ENCODE measurements at places on chromosomes 6 and 20.

GRCh38 chr20:24782301-24782700 is 166.8 kb upstream of the CST7 start:
- no peak for DNase-seq

- DNase-seq: no peak
Observed at GRCh38 chr20:4956200-4956810, 45.0 kb downstream of the SLC23A2 start.

DNA sequence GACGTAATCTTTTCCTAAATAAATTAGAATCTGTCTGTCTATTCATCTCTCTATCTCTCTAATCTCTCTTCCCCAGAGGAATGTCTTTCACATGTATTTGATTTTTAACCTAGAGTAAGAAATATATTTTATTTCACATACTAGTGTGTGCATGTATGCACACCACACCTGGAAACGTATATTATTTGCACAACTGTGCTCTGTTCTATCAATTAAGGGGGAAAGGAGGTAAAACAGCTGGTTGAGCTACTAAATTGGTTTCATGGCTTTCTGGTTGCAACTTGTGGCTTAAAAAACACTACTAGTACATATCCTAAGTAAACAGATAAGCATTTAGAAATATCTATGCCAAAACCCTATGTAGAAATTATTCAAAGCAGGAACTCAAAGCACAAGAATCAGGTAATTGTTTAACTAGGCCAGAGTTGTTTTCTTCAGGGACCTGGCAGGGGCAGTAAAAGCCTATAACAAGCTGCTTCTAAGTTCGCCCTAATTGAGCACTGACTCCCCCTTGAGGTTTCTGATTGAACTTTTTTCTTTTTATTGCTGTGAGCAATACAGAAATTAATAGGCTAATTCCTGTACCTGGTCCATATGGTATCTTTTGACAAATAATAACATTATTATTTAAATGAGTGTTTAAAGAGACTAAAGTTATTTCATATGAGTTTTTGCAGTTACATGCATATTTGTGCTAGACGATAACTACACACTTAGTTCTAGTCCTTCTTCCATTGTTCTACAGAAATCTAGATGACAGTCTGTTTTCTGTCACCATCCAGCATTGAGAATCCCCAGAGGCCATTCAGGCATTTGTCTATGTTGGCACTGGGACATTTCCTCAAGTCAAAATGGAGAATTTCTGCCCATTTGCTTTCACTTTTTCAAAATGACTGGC is 88.6 kb downstream of the MCHR2 start:
- DNase-seq: no peak

GRCh38 chr6:44126320-44127149 is 717 bp downstream of the MRPL14 start:
- peak; percentile 68 for DNase-seq

DNA sequence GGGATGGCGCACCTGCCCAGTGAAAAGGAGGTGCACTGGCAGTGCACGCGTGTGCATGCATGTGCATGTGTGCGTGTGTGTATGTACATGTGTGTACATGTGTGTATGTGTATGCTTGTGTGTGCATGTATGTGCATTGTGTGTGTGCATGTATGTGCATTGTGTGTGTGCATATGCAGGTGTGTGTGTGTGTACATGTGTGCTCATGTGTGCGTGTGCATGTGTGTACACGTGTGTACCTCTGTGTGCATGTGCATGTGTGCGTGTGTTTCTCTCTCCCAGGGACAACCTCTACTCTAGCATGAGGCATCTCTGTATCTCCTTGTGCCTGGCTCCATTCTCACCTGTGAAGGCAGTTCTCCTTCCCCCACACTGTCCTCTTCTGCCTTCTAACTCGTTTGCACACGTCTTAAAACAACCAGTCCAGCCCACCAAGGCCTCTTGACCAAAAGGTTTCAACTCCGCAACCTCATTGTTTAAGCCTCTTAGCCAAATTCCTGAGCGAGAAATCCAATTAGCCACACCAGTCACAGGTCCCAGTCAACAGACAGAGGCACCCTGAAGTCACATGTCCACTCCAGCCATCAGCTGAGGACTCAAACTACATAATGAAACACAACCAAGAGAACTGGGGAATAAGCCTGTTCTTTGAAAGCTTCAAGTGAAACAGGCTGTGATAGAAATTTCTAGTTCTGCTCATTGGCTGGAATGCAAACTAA is 103.5 kb upstream of the PTPRT start:
- DNase-seq: no peak

- no peak for DNase-seq
Observed at GRCh38 chr6:95431637-95432228, 145.6 kb upstream of the MANEA start.

DNA sequence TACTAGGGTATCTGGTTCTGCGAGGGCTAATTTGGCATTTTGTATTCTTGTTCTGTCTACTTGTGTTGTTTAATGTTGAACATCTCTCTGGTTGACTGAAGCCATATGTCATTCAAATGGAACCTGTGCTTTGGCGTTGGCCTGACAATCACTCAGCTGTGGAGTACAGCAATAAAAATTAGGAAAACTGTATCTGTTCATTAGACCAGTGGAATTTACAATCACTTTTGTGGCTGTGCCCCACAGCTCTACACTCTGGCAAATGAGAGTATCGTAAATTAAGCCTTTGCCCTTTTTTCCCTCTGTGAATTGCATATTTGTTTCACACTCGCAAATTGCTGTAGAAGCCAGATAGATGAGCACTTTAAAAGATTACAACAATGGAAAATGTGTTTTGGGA is 102.0 kb downstream of the ARID1B start:
- no peak for DNase-seq

DNA sequence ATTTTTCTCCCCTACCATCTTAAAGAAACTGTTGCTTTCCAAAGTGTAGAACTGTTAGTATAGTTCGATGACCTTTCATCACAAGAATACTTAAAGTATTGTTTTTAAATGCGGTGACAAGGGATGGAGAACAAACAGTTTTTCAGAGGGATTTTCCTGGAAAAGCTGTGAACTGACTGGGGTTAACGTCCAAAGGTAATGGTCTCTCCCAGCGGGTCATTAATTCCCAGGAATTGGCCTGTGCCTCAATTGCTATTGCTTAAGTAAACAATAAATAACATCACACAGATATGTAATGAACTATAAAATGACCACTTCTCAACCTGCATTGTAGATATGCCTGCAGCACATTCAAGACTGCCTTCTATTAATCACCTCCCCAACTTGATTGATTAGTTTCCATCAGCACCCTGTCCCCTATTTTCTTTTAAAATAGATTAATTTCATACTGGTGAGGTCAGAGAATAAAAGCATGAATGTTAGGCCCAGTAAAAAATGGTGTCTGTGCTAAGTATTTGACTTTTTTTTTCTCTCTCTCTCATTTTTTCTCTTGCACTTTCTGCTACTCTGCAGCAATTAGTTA is 268.2 kb downstream of the SAMD5 start:
- no peak for DNase-seq

DNA sequence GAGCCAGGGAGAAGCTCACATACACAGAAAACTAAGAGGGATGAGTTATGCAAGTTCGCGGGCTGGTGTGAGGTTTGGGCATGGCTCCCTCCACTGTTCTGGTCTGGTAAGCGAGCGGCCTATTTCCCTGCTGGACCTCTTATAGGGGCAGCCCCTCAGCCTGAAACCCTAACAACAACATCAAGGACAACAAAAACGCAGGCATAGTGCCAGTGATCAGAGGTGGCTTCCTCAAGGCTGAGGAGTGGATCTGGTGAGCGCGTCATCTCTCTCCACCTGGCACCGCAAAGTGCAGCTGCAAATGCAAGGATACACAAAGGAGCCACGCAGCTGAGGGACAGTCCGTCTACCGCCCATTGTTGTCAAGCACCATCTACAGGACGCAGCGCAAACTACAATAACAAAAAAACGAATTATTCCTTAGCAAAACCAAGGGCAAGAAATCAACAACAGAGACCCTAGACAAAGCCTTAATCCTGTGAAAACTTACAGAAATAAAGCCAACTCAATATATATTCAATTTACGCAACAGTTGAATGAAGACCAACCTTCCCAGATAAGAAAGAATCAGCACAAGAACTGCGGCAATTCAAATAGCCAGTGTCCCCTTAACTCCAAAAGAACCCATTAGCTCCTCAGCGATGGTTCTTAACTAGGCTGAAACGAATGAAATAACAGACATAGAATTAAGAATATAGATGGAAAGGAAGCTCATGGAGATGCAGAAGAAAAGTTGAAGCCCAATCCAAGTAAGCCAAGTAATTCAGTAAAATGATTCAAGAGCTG is 9.2 kb upstream of the DEFB110 start:
- DNase-seq: peak; percentile 2

GRCh38 chr6:4581468-4582385 is 194.5 kb upstream of the CDYL start:
- DNase-seq: no peak

DNA sequence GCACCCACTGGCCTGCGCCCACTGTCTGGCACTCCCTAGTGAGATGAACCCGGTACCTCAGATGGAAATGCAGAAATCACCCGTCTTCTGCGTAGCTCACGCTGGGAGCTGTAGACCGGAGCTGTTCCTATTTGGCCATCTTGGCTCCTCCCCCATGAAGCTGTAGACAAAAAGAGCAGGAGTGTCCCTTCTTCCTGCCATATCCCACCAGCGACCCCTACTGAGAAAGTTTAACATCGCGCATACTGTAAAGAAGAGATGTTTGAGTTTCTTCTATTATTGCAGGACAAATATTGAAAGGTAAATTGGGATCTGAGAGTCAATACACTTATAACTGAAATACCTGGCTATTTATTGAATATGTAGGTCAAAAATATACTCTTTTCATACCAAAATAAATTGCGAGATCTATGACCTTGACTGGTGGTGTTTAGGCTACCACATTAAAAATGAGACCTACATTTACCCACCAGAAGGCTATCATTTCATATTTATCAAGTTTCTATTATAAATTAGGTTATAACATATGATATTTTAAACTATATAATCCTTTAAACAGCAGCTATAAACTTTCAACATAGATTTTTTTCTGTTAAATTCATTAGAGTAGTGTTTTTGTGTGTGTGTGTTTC is 586.3 kb downstream of the HTR1B start:
- no peak for DNase-seq

- no peak for DNase-seq
Observed at GRCh38 chr6:33128318-33128717, 52.5 kb downstream of the HLA-DPB1 start.

DNA sequence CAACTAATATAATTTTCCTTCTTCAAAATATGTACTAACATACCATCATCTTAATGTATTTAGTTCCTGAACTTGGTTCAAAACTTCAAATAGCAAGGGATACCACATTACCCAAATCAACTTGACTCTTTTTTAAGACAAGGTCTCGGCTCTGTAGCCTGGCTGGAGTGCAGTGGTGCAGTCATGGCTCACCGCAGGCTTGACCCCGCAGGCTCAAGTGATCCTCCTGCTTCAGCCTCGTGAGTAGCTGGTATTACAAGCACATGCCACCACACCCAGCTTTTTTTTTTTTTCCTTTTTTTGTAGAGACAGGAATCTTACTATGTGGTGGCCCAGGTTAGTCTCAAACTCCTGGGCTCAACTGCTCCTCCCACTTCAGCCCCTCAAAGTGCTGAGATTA is 55.9 kb upstream of the LYRM2 start:
- no peak for DNase-seq

DNA sequence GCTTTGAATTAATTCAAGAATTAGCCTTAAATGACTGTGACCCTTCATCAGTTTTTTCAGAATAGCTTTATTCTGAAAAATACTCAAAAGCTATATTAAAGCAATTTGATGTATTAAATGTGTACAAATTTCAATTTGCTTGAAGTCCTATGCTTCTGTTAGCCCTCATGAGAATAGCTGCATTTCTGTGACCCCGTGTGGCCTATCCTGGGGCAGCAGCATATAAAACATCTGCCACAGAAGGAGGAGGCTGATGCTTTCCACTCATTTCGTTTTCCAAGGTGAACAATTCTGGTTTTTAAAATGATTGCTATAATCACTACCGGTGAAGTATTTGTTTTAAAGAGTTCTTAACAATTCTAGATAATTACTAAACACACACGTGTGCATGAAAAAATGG is 360.3 kb downstream of the BTBD9 start:
- DNase-seq: no peak

GRCh38 chr6:43989581-43990146 is 137.6 kb downstream of the MRPL14 start:
- DNase-seq: no peak

- DNase-seq: no peak
Observed at GRCh38 chr20:38032585-38033329, 499 bp downstream of the TTI1 start.

DNA sequence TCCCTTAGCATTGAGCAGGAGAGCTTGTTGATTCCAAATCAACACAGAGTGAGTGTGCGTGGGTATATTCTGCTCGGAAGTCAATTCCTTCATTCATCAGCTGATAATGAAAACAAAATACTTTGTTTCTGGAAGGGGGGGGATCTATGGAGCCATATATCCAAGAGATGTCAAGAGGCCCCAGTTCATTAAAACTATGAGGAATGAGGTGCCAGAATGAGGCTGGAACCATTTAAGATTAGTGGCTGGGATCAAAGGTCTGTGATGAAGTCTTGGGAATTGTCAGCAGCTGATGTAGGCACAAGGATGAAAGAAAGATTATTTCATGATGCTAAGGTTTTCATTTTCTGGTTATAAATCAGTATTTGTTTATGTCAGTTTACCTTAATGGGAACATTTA is 30.5 kb upstream of the PLEKHG1 start:
- no peak for DNase-seq

GRCh38 chr20:47464380-47465101 is 37.1 kb upstream of the NCOA3 start:
- DNase-seq: no peak

- no peak for DNase-seq
Observed at GRCh38 chr20:58130581-58130980, 97.9 kb downstream of the ANKRD60 start.

DNA sequence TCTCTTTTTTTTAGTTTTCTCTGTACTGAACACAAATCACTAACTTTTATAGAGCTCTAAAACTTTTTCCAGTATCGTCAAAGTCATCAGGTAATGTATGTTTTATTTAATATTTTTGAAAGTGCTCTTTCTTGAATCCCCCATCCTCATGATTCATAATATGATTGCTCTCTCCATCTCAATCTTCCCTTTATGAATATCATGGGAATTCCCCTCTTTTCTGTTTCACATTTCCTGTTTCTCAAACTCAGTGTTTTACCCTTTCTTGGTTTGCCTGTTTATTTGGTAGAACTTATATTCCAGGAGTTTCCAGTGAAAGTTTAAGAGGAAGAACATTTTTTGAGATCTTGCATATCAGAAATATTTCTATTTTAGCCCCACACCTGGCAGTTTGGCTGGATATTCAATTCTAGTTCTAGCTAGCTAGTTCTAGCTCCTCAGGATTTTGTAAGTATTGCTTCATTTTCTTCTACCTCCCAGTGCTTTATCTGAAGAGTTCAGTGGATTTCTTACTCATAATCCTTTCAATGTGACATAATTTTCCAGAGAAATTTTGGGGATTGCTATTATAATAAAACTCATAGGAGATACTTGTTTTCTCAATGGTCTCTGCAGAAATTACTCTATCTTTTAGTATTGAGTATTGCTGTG is 6.1 kb upstream of the C6orf58 start:
- no peak for DNase-seq

DNA sequence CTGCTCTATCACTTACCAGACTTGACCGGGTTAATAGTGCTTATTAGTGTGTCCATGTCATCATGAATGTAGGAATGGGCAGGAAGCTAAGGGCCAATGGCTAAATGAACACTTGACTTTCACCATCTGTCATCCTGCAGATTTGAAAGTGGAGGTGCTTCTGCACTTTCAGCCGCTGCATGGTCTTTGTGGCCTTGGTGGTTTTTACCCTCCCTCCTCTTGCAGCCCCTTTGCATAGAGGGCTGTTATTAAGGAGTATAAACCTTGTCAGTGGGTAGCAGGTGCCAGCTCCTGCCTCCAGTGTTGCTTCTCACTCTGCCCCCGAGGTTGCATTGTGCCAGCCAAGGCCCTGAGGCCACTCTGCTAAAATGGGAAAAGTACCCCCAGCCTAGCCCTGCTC is 122.2 kb upstream of the TNFAIP3 start:
- peak; percentile 10 for DNase-seq

All from GM12892 (cell line).